Cardiac fibroblast (primary cell): ENCODE measurements at places on chromosomes 13 and 19.

- DNase-seq = peak; percentile 43
Measured at GRCh38 chr19:39413911-39414608, 1.6 kb downstream of the PLEKHG2 start.

DNA sequence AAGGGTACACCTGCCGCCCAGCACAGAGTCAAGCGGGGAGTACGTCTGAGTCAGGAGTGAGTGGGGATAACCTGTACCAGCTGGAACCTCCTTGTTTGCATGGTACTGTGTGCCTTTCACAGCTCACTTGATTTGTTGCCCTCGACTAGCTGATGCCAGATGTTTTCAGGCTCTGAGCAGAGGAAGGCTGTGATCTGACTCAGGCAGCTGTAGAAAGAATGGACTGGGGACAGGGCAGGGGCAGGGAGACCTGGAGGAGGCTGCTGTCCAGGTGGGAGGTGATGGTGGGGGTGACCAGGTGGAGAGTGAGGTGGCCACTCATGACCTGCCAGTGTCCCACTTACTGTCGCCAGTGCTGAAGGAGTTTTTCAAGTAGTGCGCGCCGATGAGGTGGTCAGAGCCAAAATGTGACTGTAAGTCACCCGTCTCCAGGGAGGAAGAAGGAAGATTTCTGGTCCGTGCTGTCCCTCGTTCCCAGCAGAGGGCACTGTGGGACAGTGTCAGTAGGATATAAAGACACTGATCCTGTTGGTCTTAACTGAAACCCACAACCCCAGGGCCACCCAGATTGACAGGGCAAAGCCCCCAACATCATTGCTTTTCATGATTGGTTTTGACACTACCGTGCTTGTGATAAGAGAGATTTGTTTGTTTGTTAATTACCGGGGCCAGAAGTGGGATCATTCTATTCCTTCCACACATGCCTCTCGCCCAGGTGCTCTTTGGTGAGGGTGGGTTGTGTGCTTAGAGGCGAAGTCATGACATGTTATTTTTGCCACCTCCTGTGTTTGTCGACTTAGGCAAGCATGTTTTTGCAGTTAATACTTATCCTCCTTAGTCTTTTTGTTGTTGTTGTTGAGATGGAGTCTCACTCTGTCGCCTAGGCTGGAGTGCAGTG is 128.4 kb downstream of the DPF1 start:
- peak; percentile 73 for DNase-seq

DNA sequence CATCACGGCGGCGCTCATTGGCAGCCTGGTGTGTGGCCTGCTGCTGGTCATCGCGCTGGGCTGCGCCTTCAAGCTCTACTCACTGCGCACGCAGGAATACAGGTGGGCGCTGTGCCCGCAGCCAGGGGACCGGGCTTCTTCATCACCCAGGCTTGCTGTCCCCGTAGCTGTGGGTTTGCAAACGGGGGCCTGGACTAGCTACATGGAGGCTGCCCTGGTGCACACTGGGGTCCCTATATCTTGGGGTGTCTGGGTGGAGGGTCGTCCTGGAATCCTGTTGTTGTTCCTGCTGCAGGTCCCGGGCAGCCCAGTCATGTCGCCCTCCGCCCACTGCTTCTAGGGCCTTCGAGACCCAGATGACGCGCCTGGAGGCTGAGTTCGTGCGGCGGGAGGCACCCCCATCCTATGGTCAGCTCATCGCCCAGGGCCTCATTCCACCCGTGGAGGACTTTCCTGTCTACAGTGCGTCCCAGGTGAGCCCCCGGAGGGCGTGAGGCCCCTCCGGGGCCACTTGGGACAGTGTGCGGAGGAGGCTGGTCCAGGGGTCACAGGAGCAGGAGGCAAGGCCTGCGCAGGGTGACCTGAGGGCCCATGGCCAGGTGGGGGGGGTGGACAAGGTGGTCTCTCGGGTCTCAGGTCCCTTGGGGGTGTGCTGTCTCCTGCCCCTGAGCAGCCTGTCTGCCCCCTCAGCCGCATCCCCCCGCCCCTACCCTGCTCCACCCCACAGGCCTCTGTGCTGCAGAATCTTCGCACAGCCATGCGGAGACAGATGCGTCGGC is 12.3 kb downstream of the LRP3 start:
- no peak for DNase-seq

DNA sequence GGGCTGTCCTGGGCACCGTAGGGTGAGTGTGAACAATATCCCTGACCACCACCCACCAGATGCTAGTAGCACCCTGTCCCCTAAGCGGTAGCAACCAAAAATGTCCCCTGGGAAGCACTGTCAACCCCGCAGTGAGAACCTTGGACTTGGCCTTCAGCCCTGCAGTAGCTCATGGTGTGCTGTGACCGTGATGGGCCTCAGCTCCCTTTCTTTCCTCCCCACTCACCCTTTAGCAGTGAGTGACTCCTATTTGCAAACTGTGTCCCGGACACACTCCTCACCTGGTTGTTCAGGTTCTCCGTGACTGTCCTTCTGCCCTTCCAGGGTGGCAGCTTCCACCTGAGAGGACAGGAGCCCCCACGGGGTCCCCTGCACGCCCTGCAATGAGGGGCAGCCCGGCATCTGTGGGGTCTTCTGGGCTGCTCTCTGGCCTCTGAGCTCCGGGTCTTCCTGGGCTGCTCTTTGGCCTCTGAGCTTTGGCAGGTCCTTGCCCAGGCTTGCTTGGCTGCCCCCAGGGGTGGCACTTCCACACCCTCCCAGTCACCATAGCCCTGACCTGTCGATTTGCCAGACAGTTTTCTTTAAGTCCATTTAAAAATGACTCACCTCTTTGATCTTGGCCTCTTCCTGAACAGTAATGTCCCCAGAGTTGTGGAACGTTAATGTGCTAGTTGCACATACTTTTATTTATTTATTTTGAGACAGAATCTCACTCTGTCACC is 3.8 kb downstream of the KDM4B start:
- DNase-seq = peak; percentile 64

- DNase-seq = peak; percentile 78
Measured at GRCh38 chr13:37648609-37649008, 50.0 kb upstream of the POSTN start.

- DNase-seq = peak; percentile 33
Measured at GRCh38 chr19:2089001-2089711, 7.0 kb downstream of the MOB3A start.

DNA sequence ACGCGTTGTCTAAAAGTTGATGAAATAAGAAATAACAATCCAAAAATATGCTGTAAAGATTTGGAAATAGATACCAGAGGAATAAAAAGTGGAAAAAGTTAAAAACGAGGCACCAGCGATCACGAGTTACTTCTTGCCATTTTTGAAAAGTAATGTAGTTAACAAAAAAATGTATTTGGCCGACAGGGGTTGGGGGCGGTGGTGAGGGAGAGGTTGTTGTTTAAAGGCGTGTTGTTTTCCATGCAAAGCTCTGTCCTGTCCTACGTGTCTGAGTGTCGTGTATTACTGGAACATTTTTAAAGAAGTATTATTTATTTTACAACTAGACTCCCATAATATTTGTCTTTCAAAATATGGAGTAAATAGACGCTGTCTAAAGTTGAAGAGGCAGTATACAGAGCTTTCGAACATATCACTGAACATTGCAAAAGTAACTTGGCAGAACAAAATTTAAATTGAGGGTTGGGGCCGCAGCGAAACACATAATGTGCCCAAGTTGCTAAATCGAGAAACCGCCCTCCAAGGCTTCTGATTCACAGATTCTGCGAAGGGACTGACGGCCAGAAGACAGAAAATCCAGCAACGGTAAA is 823 bp downstream of the FBXO17 start:
- DNase-seq = peak; percentile 35

DNA sequence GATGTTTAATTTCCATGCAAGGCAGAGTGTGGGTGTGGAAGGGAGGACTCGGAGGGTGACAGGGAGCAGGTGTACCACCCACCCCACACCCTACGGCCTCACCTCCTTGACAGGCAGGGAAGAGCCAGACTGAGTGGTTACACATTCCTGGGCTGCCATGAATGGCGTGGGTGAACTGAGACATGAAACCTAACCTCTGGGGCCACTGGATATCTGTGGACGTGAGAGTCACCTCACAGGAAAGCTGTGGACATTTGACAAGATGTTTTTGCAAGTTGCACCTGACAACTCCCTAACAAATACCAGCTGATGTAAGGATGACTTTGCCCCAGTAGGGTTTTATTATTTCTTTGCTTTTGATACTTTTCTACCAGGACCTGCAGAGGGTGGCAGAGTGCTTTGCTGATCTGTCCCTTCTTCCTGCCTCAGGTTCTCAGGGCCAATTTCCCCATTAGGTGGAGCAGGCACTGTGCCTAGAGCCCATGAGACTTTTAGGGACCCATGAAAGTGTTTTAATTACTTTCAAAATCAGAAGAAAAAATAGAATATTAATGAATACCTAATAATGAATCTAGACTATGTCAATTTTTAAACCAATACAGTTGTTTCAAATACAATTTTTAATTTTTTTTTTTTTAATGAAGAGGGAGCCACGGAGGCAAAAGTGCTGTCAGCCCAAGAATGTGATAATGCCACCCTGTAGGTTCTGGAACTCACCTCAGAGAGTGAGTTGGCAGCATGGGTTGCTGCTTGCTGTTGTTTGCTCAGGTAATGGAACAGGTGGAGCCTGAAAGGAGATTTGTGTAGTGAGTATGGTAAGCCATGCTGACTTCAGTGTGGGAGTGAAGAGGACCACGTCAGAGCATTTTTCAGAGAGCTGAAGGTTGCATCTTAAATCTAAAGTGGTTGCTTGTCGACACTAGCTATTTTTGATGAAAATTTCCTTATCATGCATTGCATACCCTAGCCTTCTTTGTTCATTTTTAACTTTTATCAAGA is 58.0 kb upstream of the CYSLTR2 start:
- DNase-seq = peak; percentile 85

- DNase-seq = peak; percentile 9
Measured at GRCh38 chr13:106243011-106243565, 292.4 kb downstream of the EFNB2 start.

GRCh38 chr19:12162882-12163806 is at the start of gene ZNF136:
Gene ZNF136 (plus strand): TSS chr19:12163096. CDS start chr19:12163204, 108 bp downstream.
- DNase-seq = peak; percentile 98

DNA sequence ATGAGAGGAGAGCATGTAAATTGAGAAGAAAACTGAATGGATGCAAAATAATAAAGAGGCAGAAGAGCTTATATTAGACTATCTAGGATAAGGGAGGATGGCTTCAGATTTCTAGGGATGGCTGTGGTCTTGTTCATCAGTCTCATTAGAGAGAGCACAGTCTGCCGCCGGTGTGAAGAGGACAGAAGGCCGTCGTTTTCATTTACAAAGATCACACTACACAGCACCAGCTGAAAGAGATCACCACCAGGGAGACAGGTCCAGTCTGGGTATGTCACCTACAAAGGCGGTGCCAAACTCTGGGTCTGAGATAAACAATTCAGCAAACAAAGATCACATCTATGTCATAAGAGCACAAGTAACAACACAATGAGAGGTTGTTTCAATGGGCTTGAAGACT is 1222.3 kb upstream of the SLC10A2 start:
- no peak for DNase-seq

DNA sequence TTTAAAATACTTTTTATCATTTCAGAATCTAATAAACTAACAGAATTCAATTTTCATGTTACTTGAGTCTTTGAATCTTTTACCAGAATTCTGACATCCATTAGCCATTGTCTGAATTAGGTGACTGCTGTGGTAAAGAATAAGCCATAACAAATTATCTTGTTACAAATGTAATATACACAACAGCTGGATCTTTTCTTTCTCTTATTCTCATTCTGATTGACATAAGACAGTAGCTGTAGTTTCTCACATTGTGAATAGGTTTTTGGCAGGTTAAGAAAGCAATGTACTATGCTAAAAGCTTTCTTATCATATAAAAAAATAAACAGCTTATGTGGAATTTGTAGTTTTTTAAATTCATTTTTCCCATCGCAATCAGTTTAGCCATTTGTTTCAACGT is 734.0 kb upstream of the PCDH9 start:
- no peak for DNase-seq

GRCh38 chr13:88257706-88258105 is 586.5 kb downstream of the SLITRK5 start:
- DNase-seq = no peak

GRCh38 chr13:61954092-61954491 is 538.4 kb upstream of the PCDH20 start:
- peak; percentile 13 for DNase-seq

DNA sequence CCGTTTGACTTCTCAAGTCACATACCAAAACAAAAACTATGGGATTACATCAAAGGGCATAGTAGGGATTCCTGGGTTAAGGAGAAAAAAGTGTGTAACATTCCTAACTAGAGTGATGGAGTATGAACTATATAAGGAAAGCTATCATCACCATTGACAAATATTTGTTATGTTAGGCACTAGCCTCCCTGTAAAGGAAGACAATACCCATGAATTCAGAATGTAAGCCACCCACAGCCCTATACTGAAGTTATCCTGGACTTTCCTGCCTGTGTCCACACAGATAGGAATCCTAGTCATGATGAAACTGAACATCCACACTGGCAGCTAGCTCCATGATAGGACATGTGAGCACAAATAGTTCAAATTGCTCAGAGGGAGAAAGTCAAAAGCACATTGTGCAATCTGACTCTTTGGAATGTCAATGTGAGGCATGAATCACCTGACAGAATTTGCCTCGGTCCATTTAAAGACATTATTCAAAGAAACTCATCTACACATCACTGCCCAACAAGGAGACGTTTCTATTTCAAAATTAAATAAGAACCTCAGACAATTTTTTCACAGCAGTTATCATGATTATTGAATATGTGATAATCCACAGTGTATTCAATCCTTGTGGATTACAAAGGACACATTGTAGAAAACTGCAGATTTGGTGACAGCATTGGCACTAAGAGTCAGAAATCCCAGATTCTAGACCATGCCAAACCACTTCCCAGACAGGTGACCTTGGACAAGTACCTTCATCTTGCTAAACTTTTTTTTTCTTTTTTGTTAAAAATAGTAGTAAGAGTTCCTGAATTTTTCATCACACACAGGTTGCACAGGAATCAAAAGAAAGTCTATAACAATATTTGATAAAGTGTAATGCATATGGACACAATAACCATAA is 529.3 kb downstream of the IRS2 start:
- DNase-seq = peak; percentile 98

DNA sequence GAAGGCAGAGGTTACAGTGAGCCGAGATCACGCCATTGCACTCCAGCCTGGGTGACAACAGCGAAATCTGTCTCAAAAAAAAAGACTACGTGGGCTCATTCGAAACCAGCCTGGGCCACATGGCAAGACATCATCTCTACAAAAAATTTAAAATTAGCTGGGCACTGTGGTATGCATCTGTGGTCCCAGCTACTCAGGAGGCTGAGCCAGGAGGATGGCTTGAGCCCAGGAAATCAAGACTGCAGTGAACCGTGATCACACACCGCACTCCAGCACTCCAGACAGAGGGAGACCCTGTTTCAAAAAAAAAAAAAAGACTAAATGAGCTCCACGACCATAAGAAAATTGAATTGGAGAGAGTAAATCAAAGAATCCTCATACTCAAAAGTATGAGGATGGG is 53.1 kb downstream of the SLC7A1 start:
- DNase-seq = no peak

DNA sequence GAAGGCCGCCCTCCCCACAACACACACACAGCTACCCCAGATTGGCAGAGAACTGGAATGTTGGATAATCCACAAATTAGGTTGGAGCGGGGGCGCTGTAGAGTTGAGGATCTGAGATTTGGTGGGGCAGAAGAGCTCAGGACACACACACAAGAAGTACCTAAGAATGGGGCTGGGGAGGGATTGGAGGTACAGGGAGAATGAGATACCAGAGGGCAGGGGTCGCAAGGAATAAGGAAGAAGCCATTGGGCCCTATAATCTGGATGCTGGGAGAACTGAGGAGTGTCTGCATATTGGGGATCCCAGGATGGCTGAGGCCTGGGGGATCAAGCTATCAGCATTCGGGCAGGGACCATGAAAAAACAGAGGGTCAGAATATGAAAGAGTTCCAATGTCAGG is 11.5 kb downstream of the SYT3 start:
- DNase-seq = no peak
